BE2C (cell line): ENCODE measurements at places on chromosomes 6 and 20.
A peak's percentile ranks its signal among the peaks of the same experiment; 100 is the strongest.

DNA sequence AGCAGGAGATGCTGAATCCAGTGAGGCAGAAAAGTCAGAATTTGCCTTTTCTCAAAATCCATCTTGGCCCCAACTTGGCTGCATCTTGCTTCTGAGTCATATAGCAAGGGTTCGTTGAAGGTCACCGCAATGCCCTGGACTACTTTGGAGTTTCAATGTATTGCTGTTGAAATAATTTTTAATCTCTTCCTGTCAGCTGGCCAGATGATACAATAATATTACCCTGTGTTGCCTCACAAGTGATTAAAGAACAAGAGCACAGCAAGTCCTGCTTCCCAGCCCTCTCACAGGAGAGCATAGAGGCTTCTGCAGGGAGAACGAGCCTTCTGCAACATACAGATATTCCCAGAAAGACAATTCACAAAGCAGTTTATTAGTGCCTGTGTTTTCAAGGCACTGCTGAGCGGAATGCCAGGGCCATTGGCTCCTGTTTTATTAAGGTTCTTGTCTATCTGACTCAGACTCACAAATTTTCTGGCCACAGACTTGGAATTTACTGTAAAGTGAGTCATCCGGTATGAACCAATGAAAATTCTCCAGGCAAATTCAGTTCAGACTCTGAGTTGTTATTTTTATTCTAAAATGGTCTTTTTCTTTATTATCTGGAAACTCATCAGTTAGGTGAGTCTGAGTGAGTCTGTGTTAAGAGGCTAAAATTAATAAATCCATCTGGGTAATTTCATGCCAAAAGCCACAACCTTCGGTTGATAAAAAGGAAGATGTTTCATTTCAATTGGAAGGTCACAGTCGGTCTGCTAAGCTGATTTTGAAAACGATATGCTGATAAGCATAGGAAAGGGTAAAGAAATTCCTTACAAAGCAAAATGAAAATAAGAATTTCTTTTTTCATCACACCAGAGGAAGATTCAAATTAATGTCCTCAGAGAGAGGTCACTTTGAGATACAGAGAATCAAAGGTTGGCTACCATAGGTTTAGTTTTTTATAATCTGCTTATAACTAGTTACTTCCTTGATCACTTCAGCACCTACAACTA is 289.4 kb upstream of the STXBP5 start:
- peak; percentile 60 for DNase-seq

GRCh38 chr20:404088-404487 is 4.0 kb upstream of the RBCK1 start:
- DNase-seq, result no peak

DNA sequence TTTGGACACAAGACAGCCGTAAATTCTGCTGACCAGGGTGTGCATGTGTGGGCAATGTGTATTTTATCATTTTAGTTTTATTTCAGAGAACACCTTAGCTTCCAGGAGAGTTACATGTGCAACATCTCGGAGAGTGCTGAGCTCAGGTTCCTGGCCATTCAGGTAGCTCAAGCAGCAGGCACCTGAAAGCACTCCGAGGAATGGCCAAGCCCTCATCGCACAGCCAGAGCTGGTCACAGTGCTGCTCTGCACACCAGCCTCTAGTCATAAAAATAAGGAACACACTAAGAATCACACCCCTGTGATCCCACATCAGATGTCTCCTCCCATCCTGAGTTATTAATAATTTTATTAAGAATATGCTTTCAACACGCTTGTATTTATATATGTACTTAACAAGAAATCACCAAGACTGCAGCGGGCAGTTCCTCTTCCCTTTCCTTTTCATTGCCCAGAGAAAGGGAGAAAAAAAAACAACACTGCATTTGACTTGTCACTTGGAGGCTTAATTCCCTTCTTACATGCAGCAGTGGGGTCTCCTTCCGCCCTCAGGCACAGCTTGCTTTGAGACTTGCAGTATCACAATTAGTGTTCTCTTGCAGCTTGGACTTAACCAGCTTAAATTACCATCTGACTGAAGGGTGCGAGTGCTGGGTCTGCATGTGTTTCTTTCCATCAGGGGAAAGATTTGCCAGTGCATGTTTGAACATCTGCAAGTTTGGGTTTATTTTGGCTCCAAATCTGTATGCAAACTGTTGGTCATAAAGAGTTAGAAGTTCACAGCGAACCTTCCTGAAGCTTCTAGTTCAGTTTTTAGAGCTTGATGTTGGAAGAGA is 36.0 kb upstream of the IRF4 start:
- no peak for DNase-seq

- DNase-seq, result no peak
Measured at GRCh38 chr6:119124079-119124824, 45.8 kb upstream of the FAM184A start.

GRCh38 chr6:4287811-4288244 is 152.5 kb upstream of the ECI2 start:
- DNase-seq, result peak; percentile 51

- no peak for DNase-seq
Measured at GRCh38 chr20:17662333-17663039, 19.6 kb downstream of the RRBP1 start.

DNA sequence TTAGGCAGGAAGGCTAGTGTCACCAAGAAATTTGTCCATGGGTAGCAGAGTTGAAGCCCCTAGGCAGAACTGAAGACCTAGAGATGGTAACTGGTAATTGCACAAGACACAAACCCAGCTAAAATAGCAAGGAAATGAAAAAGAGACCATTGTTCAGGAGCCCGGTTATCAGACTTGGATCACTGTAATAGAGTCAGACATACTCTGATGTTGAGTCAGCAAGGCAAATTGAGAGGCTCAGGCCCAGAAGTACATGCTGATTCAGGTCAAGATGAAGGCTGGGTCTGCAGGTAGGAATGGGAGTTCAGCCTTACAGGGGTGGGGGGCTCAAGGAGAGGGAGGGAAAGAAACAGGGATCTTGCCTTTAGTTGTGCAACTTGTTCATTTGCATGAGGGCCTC is 6.5 kb upstream of the TMEM242 start:
- no peak for DNase-seq

- no peak for DNase-seq
Measured at GRCh38 chr6:142843361-142843760, 101.6 kb downstream of the HIVEP2 start.

GRCh38 chr6:2196079-2196679 is 49.2 kb downstream of the GMDS start:
- peak; percentile 42 for DNase-seq

DNA sequence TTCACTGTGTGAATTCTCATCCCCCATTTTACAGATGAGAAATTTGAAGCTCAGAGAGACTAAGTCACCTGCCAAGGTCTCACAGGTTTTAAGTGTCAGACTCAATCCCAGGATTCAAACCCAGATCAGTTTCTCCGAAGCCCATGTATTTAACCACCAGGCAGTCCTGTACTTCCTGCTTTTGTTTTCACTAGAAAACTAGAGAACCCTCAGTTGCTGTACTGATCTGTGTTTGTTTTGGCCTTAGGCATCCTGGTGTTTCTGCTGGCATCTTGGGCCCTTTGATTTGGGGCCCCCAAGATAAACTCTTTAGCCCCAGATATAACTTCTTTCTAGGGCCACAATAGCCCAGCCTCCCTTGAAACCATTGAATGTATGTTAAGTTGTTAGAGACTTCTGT is 36.5 kb downstream of the PPP1R16B start:
- no peak for DNase-seq

DNA sequence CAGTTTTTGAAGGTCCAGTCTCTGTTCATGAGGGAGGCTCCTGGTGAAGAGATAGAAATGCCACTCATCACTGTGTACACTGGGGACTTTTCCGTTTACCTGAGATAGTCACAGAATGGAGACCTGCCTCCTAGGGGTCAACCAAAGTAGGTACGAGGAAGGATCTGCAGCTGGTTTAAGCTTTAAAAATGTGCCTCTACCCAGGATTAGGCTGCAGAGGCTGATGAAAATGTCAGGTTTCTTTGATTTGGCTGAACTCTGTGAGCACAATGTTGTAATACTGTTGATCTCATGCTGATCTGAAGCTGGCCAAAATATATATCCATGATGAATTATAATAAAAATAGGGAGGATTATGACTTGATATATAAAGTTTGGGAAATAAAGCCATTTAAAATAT is 182.7 kb downstream of the ADAT2 start:
- no peak for DNase-seq

DNA sequence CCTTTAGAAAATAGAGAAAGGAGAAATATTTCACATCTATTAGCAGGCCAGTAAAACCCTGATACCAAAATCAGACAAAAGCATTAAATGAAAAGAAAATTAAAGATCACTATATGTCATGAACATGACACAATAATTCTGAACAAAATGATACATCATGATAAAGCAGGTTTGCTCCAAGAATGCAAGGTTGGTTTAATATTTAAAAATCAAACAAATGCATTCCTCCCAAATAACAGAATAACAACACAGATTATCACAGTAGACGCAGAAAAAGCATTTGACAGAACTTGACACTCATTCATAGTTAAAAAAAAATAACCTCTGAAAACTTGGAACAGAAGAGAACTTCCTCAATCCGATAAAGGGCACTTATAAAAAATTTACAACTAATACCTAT is 22.9 kb upstream of the ARMC2 start:
- no peak for DNase-seq

GRCh38 chr6:134622382-134623173 is 304.7 kb upstream of the SGK1 start:
- no peak for DNase-seq

DNA sequence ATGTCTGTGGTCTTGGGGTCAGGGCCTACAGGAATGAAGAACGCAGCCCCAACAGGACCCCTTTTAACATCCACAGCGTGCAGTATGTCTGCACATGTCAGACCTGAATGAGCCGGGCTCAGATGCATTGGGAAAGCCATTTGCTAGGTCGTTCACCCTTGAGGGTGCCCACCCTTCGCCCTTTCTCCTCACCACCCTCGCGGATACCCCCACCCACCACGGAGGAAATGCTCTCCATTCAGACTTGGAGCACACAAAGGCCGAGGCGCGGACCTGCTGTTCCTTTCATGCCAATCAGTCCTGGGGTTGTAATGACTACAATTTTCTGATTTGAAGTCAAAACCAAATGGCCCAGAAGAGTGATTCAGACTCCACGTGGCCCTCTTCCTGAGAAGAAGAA is 62.7 kb downstream of the EDN3 start:
- no peak for DNase-seq

- DNase-seq, result peak; percentile 31
Measured at GRCh38 chr6:34202329-34203201, 34.1 kb upstream of the HMGA1 start.

DNA sequence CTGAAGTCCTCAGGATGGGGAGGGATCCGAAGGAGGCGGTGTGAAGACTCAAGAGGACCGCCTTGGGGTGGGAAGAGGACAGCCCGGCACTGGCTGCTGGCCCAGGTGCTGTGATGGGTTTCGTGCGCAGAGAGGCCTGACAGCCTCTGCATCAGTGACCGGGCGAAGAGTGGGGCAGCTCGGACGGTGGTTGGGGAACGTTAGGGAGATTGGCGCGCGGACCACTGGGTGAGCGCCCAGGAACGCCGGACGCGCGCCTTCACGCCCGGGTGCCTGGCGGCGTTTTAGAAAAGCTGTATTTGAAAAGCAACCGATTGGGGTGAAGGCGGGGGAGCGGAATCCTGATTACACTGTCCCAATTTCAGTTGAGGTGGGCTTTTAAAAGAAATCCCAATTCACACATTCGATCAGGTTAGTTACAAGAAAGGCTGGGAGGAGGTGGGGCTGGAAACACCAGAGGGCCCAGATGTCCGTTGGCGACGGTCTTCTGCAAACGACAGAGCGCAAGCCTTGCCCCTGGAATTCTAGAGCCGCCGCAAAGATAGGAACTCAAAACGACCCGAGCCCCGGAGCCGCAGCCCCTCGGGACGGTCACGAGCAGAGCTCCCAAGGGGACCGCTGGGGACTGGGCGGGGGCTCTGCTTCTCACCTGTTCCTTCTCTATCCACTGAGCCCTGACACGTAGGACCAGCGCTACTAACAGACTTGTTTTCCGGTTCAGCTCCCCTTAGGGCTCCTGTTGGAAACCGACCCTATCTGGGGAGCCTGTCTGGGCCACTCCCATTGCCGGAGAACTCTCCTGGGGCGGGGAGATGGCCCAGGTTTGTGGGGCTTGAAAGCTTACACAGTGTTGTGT is 8.5 kb upstream of the TRIM40 start:
- no peak for DNase-seq
